ENCODE measurements at places on chromosomes 3 and 15.
A peak's percentile ranks its signal among the peaks of the same experiment; 100 is the strongest.

- no peak overlapping the region for H3K4me3 ChIP-seq
- no peaks in the 10 kb centered on the region for H3K27me3 ChIP-seq
- no peak overlapping the region for H3K27ac ChIP-seq
- DNase-seq: no peak
- peaks cover 9% of the 10 kb centered on the region for H3K36me3 ChIP-seq
- no peaks in the 10 kb centered on the region for H3K4me1 ChIP-seq
These were observed 11.8 kb upstream of the FBXO22 start for GRCh38 chr15:75891895-75892294.

GRCh38 chr15:80804970-80805495 lies 25.9 kb downstream of the CEMIP start:
- no peak overlapping the region for H3K4me3 ChIP-seq
- no peak overlapping the region for H3K27ac ChIP-seq
- DNase-seq: no peak
- no peaks in the 10 kb centered on the region for H3K4me1 ChIP-seq
- no peaks in the 10 kb centered on the region for H3K27me3 ChIP-seq
- H3K36me3 ChIP-seq: no peaks in the 10 kb centered on the region

- H3K27me3 ChIP-seq: no peaks in the 10 kb centered on the region
- DNase-seq: no peak
- H3K4me3 ChIP-seq: no peak overlapping the region
- H3K4me1 ChIP-seq: no peaks in the 10 kb centered on the region
- H3K27ac ChIP-seq: no peak overlapping the region
These were observed 19.3 kb downstream of the LMCD1 start for GRCh38 chr3:8520816-8521403.

DNA sequence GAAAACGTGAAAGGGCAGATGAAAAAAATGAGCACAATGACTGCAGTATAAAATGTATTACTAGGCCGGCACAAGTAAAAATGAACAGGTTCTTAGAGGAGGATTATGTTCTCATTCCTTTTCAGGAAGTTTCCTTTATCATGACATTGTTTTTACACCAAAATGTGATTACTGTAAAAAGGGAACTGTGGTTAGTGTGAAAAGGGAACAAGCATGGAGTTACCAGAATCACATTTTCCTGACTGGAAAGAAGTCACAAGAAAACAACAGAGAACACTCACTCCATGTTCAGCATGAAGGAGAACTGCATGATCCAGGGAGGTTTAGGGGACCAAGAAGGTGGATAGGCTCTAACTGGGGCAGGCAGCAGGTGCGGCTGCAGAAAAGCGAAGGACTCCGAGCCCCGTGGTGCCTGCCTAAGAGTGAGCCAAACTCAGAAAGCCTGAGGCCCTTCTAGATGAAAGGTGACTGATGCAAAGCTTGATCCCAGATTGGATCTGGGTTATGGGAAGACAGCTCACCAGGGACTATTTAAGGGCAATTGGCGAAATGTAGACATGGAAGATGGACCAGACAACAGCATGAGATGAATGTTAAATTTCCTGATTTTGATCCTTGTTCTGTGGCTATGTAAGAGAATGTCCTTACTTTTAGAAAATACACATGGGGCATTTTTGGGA lies 77.3 kb downstream of the CCR1 start:
- no peak overlapping the region for H3K4me3 ChIP-seq
- H3K36me3 ChIP-seq: no peaks in the 10 kb centered on the region
- no peaks in the 10 kb centered on the region for H3K27me3 ChIP-seq
- no peak for DNase-seq
- no peaks in the 10 kb centered on the region for H3K4me1 ChIP-seq
- H3K27ac ChIP-seq: no peak overlapping the region

DNA sequence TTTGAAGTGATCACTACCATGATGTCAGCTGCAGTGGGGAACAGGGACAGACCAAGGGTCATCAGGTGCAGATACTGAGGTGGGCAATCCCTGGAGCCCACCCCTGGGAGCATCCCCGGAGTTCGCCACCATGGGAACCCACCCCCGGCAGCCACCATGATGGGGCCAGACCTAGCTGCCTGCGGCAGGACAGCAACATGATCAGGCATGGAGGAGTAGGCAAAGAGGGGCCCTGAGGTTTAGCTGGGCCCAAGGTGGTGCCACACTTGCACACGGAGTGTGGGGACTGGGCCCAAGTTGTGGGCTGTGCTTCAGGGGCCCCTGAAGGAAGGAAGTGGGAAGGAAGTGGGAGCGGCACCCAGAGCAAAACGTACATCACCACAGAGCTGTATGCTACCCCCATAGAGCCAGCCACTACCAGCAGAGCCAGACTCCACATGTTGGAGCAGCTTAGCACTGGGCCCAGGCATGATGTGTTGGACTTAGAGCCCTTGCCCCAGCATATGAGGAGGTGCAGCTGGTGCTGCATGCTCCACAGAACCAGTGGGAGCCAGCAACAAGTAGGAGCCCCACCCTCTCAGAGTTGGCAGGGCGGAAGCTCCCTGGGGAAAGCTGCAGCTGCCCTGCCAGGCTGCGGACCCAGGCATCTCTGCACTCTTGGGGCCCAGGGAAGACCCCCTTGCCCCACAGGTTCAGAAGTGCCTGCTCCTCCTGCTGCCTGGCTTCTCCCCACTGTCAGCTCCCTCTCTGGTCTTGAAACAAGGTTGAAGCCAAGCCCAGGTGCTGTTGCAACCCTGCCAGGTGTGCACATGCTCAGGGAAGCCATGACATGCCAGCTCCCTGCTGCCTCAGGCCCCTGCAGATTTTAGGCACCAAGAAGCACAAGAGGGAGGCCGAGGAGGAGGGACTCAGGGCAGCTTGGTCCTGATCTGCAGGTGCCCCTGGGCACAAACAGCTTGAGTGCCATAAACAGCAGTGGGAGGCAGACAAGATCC lies 515.3 kb downstream of the ZBBX start:
- no peaks in the 10 kb centered on the region for H3K27me3 ChIP-seq
- H3K27ac ChIP-seq: no peak overlapping the region
- no peak overlapping the region for H3K4me3 ChIP-seq
- no peaks in the 10 kb centered on the region for H3K4me1 ChIP-seq
- H3K36me3 ChIP-seq: no peaks in the 10 kb centered on the region

DNA sequence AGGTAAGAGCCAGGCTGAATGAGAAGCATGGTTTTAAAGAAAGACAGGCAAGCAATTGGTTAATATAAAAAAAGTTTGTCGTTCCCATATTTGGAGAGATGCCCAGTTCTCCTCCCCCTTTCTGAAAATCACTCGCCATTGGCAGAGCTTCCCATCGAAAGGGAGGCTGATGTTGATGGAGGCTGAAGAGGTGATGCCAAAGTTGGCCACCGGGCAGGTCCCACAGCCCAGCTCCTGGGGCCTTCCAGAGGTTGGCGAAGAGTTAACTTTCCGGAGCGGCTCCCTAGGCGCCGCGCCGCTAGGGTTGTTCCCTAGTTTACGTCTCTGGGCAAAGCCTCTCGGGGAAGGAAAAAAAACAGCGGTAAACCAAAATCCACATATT lies 793 bp downstream of the PCOLCE2 start:
- H3K27me3 ChIP-seq: peaks cover 13% of the 10 kb centered on the region
- H3K27ac ChIP-seq: no peak overlapping the region
- H3K4me3 ChIP-seq: peak overlapping the region; percentile 51
- no peaks in the 10 kb centered on the region for H3K4me1 ChIP-seq
- H3K36me3 ChIP-seq: no peaks in the 10 kb centered on the region
- DNase-seq: peak; percentile 64

DNA sequence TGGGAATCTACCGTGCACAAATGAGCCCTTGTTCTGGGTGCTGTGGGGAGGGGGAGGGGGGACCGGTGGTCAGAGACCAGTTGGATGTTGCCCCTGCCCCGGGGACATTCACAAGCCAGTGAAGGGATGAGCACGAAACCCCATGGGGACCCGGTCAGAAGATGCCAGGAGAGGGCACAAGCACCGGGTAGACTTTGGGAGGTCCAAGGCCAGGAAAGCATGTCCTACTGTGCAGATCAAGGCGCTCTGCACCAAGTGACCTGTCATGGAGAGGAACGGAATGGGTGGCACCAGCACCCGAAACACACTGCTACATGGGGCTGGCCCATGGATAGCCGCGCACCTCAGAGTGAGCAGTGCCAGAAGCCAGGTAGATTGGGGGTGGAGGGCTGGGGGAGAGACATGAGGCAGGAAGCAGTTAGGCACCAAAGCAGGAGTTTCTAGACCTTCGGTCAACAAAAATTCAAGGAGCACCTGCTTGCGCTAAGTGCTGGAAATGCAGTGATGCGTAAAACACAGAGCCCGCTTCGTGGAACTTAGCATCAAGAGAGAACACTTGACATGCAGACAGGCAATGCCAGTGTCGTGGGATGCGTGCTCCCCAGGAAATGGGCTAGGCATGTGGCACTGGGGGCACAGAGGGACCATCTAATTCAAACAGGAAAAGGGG lies 99.1 kb downstream of the CPN2 start:
- no peaks in the 10 kb centered on the region for H3K36me3 ChIP-seq
- no peak overlapping the region for H3K4me3 ChIP-seq
- no peak overlapping the region for H3K27ac ChIP-seq
- H3K4me1 ChIP-seq: peaks cover 17% of the 10 kb centered on the region
- DNase-seq: no peak

GRCh38 chr3:68919000-68919399 lies 13.3 kb downstream of the TAFA4 start:
- peaks cover 31% of the 10 kb centered on the region for H3K4me1 ChIP-seq
- DNase-seq: peak; percentile 75

- peak overlapping the region; percentile 79 for H3K4me3 ChIP-seq
- H3K36me3 ChIP-seq: no peaks in the 10 kb centered on the region
- no peaks in the 10 kb centered on the region for H3K27me3 ChIP-seq
- H3K27ac ChIP-seq: peak overlapping the region; percentile 91
- DNase-seq: no peak
- H3K4me1 ChIP-seq: peaks cover 49% of the 10 kb centered on the region
These were observed 649 bp upstream of the PLOD2 start for GRCh38 chr3:146161663-146162002.

DNA sequence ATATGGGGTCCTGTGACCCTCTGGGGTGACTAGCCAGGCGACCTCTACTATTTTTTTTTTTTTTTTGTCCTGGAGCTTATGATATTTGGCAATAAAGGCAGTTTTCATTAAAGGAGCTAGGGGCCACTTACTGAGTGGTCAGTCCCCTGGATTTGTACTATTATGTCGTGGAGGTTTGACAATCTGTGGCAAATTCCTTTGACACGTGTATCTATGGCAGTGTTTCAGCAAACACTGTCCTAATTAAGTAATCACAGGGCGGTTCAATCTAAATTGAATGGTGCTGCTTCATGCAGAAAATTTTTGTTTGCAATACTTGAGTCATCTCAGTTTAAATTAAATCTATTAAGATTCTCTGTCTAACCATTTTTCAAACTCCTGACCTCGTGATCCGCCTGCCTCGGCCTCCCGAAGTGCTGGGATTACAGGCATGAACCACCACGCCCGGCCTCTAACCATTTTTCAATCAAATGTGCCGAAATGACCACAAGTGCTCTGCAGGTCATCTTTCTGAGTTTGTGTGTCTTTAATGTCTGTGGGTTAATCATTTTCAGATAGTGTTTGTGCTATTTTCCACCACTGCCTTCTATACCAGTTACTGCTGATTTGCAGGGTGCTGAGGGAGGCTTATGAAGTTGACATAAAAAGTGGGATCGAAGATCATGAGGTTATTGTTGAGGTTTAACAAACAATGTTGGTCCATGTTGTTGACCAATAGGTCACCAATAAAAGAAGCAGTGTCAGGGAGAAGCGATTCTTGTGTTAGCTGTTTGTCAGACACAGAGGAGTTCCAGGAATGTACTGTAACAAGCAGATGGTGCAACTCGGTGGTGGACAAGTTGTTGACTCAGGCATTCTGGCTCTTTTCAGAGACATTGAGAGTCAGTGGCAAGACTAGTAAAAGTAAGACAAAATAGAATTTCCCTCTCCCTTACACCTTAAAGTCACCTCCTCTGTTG lies 18.6 kb upstream of the SLC2A2 start:
- no peaks in the 10 kb centered on the region for H3K4me1 ChIP-seq
- DNase-seq: peak; percentile 91
- no peak overlapping the region for H3K4me3 ChIP-seq
- no peaks in the 10 kb centered on the region for H3K36me3 ChIP-seq
- no peak overlapping the region for H3K27ac ChIP-seq
- H3K27me3 ChIP-seq: no peaks in the 10 kb centered on the region

- H3K27ac ChIP-seq: no peak overlapping the region
- H3K27me3 ChIP-seq: peaks cover 16% of the 10 kb centered on the region
- no peaks in the 10 kb centered on the region for H3K36me3 ChIP-seq
- H3K4me1 ChIP-seq: no peaks in the 10 kb centered on the region
- no peak overlapping the region for H3K4me3 ChIP-seq
These were observed 45.0 kb upstream of the SLC6A11 start for GRCh38 chr3:10770981-10771380.

DNA sequence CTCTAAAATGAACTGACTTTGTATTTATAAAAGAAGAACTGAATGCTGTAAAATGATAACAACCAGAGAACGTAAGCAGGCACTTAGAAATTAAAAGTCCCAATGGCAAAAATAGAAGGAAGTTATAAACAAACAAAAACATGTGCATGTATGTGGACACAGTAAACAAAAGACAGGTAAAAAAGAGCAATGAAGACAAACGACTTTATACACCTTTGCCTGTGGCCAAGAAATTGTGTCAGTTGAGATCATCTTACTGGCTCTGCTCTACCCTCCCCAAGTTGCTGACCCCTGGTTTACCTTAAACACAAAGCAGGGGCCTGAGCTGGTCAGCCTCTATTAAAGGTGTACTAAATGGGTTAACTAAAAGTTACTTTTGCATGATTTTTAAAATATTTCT lies 41.7 kb upstream of the GP5 start:
- DNase-seq: no peak
- H3K36me3 ChIP-seq: peaks cover 69% of the 10 kb centered on the region
- H3K4me1 ChIP-seq: peaks cover 17% of the 10 kb centered on the region
- H3K27ac ChIP-seq: peak overlapping the region; percentile 67
- H3K4me3 ChIP-seq: no peak overlapping the region

GRCh38 chr15:39127151-39127790 lies 453.6 kb upstream of the THBS1 start:
- H3K36me3 ChIP-seq: no peaks in the 10 kb centered on the region
- DNase-seq: no peak
- peak overlapping the region; percentile 88 for H3K27ac ChIP-seq
- peaks cover 18% of the 10 kb centered on the region for H3K4me1 ChIP-seq
- H3K27me3 ChIP-seq: no peaks in the 10 kb centered on the region

- no peak overlapping the region for H3K4me3 ChIP-seq
- DNase-seq: no peak
- H3K4me1 ChIP-seq: no peaks in the 10 kb centered on the region
- H3K27ac ChIP-seq: no peak overlapping the region
- H3K36me3 ChIP-seq: no peaks in the 10 kb centered on the region
These were observed 15.0 kb downstream of the TIGIT start for GRCh38 chr3:114308830-114309229.

DNA sequence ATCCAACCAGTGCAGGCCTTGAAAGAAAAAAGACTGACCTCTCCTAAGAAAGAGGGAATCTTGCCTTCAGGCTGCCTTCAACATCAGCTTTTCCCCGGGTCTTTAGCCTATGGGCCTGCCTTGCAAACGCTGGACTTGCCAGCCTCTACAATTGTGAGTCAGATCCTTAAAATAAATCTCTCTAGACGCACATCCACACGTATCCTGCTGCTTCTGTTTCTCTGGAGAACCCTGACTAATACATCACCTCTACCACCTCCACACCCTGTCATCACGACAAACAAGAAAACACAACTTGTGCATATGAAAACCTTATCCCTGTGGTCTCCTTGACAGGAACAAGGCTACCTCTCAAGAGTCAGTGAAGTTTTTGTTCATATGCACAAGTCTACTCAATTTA lies 11.8 kb downstream of the CYFIP1 start:
- H3K4me1 ChIP-seq: peaks cover 8% of the 10 kb centered on the region
- H3K27me3 ChIP-seq: no peaks in the 10 kb centered on the region
- no peak overlapping the region for H3K4me3 ChIP-seq
- DNase-seq: no peak

GRCh38 chr15:68566377-68566954 lies 12.3 kb upstream of the CORO2B start:
- H3K27me3 ChIP-seq: no peaks in the 10 kb centered on the region
- no peaks in the 10 kb centered on the region for H3K36me3 ChIP-seq
- peak overlapping the region; percentile 91 for H3K27ac ChIP-seq
